ENCODE measurements at places on chromosomes 12 and 14.

- no peak for DNase-seq
Measured at GRCh38 chr14:61177279-61178225, 103.6 kb downstream of the TMEM30B start.

GRCh38 chr12:115213538-115214016 lies 529.6 kb upstream of the TBX3 start:
- no peak for DNase-seq

GRCh38 chr12:70267550-70267949 lies 24.3 kb downstream of the CNOT2 start:
- DNase-seq: no peak

DNA sequence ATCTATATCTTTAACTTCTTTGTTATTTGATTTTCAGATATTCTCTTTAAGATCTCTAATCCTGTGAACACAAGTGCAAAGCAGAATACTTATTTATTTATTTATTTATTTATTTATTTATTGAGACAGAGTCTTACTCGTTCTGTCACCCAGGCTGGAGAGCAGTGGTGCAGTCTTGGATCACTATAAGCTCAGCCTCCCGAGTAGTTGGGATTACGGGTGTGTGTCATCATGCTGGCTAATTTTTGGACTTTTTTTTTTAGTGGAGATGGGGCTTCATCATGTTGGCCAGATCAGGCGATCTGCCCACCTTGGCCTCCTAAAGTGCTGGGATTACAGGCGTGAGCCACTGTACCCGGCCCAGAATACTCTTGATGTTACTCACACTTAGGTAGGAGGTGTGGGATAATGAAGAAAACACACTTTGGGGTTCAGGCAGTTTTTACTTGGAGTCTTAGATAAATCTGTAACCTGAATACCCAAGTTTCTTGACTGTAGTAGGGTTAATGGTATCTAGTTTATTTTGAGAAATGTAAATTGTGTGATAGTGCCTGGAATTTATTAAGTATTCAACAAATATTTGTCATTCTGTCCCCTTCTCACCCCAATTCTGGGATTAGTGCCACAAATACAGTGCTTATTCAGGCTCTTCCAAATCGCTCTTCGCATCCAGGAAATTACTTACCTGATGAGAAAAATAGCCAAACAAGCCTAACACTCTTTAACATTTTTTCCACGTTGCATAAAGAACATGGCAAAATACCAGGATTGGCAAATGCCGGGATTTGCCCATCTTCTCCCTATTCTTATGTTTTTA lies 33.0 kb downstream of the METAP2 start:
- DNase-seq: no peak

DNA sequence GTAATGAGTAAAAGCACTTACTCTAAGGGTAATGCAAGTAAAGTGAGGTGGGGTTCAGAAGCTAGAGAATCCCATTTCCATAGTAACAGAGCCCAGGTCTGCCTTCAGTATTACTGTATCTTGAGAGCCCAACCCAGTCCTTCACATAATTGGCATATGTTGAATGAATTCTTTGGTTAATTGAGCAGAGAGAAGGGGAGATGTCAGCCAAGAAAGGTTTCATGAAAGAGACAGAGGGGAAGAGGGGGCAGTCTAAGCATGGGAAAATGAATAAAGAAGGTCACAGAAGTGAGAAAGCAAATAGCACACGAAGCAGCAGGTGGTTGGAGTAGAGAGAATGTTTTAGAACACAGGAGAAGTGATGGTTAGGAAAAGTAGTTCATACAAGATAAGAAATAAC lies 371.1 kb downstream of the SEC23A start:
- no peak for DNase-seq

DNA sequence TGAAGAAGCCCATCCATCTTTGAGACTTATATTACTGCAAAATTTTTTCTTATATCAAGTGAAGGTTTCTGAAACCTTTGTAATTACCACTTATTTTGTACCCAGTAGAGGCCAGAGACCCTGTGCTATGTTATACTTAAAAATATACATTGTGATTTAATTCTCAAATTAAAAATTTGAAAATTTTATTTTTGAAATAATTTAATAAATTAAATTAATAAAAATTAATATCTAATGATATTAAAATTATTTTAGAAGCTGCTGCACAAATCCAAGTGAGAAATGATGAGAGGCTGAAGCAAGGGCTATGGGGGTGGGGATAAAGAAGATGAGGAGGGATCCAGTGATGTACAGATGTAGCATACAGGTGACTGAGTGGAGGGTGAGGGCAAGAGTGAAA lies 258.8 kb downstream of the APAF1 start:
- DNase-seq: no peak

GRCh38 chr12:18068355-18068754 lies 21.6 kb downstream of the RERGL start:
- DNase-seq: no peak

- no peak for DNase-seq
Measured at GRCh38 chr12:50040657-50041056, 15.4 kb upstream of the RACGAP1 start.
